Cortex of kidney (tissue), 1 donor: ENCODE measurements at places on chromosomes 12 and 14.

GRCh38 chr12:89075880-89076540, 276.3 kb downstream of the DUSP6 start:
- no peak for DNase-seq

GRCh38 chr12:19779395-19780056, 340.2 kb downstream of the AEBP2 start:
- DNase-seq: no peak

GRCh38 chr12:92556637-92557421, 146.0 kb upstream of the PLEKHG7 start:
- no peak for DNase-seq

GRCh38 chr12:102300824-102301461, 103.3 kb upstream of the PMCH start:
- no peak for DNase-seq

DNA sequence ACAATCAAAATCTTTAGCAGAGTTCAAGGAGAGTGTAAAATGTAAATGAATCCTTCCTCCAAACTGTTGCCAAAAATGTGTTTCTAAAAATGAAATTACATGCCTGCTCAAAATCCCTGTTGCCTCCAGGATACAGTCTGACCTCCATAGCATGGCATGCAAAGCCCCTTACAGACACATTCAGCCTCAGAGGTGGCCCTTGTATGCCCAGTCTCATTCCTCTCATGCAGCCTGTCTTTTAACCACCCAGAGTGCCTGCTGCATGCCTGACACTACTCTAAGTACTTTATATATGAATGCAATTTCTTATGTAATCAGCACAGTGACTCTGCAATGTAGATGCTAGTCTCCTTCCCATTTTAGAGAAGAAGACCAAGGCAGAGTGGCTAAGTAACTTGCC, 24.4 kb upstream of the PTPRQ start:
- no peak for DNase-seq

DNA sequence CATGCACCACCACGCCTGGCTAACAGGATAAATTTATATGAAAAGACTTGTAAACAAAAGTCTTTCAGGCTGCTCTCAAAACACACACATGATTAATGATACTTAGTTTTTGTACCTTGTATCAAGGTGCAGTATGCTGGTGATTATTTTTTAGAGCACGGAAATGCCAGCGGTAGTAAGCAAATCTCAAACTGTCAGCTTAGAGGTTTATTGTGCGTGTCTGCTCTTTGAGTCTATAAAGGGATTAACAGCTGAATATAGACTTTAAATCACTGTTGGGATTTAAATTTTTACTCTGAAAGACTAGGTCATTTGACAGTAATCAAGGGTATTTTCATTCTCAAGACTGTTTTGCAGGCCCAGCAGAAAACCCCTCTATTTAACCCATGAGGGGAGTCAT, 50.5 kb downstream of the PLEKHA5 start:
- no peak for DNase-seq

- DNase-seq: no peak
Observed at GRCh38 chr12:126353604-126354003, 1288.4 kb downstream of the AACS start.
